Progenitor cell of endocrine pancreas (in vitro differentiated cells): ENCODE measurements at places on chromosomes 1 and 21.

GRCh38 chr1:8718850-8719361 is 98.5 kb downstream of the RERE start:
- no peak for DNase-seq

- no peak for DNase-seq
Observed at GRCh38 chr21:39644062-39644560, 31.4 kb downstream of the B3GALT5 start.

GRCh38 chr1:60572378-60572777 is 498.8 kb upstream of the C1orf87 start:
- DNase-seq = no peak

GRCh38 chr1:59601041-59601441 is 213.7 kb upstream of the HOOK1 start:
- DNase-seq = no peak

- no peak for DNase-seq
Observed at GRCh38 chr1:152972196-152972886, 1.9 kb downstream of the SPRR4 start.

- DNase-seq = no peak
Observed at GRCh38 chr1:17912491-17912890, 157.4 kb downstream of the ACTL8 start.

DNA sequence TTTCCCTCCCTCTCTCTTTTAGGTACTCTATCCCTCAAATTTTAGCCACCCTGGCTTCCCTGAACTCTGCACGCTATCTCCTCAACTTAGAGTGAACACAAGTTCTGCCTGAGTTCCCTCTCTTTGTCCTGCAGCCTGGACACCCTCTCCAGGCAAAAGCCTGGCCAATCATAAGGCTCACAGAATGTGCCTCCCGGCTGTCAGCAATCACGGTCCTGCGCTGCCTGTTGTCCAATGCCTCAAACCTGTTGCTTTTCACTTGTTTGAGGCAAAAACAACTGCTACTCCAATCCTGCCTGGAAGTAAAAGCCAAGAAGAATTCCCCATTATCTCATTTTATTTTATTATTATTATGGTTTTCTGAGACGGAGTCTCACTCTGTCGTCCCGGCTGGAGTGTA is 66.1 kb downstream of the LGR6 start:
- no peak for DNase-seq

DNA sequence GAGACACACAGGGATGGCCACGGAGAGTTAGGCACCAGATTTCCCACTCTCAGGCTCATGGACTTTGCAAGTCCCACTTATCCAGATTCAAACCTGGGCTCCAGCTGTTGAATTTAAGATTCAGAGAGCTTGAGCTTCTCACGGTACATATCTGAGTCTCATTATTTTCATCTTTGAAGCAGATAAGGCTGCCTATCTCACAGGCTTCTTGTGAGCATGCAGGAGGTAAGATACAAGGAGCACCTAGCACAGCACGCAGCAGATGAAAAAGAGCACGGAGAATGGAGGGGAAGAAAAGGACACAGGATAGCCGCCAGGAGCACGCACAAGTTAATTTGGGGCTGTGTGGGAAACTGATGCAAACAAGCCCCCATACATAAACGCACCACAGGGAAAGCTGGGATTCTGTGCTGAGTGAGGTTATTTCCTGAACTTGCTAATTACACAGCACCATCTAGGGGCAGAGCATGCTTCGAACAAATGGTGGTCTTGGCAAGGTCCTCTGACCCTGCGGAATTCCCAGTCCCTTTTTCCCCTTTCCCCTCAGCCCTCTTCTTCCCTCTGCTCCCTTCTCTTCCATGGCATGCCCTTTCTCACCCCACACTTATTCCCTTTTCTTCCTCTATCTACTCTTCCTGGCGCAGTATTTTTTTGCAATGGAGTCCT is 134.7 kb upstream of the VANGL1 start:
- no peak for DNase-seq

DNA sequence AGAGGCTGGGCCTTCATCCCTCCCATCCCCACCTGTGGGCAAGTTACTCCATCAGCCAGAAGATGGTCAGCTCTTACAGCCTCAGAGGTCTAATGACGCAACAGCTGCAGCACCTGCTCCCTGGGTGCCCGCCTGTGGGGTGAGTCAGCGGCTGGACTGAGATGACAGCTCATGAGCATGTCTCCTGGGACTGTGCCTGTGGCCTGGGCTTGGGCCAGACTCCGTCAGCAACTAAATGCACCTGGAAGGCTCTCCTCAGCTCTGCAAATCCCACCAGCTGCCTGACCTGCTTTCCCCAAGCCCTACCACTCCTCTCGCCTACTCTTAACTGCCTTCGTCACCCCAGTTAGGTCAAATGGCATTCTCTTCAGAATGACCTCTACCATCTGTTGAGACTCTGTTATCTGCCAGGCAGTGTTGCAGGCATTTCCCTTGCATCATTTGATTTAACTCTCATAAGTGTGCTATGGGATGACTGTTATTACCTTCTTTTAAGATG is 47.7 kb downstream of the ETS2 start:
- DNase-seq = no peak

DNA sequence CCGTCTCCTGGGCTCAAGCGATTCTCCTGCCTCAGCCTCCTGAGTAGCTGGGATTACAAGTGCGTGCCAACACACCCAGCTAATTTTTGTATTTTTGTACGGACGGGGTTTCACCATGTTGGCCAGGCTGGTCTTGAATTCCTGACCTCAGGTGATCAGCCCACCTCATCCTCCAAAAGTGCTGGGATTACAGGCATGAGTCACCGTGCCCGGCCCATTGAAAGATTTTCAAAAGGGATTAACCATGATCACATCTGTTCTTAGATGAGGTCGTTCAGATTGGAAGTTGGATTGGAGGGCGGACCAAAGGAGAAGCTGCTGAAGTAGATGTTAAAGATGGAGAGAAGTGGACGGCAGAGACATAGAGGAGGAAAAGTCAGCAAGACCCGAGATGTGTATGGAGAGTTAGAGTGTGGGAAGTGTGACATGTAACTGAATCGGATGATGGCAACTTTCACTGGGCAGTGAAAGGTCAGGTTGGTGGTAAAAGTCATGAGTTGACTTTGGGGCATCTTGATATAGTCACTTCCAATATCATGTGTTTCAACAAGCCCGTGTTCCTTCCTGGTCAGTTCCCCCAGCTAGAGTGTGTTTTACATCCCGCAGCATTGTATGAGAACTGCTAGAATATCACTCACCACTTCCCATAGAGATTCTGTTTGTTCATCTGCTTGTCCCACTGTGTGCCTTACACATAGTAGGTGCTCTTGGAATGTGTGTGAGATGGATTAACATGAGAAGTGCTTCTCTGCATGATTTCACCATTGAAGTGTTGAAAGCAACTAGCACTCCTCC is 54.4 kb upstream of the TINAGL1 start:
- DNase-seq = no peak

DNA sequence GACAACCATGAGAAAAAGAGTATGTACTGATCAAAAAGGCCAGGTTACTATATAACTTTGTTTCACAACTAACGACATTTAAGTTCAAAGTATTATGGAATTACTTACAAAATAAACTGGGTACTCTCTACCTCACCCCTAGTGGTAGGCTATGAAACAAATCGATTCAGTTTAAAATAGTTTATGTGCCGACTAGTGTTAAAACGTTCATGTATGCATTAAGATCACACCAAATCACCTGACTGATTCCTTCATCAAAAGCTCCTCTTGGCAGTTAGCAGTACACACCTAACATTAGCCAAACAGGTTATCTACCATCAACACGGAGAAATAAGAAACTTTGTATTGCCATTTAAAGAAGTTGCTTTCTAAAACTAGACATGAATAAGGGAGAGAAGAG is 137.1 kb downstream of the AKT3 start:
- no peak for DNase-seq

DNA sequence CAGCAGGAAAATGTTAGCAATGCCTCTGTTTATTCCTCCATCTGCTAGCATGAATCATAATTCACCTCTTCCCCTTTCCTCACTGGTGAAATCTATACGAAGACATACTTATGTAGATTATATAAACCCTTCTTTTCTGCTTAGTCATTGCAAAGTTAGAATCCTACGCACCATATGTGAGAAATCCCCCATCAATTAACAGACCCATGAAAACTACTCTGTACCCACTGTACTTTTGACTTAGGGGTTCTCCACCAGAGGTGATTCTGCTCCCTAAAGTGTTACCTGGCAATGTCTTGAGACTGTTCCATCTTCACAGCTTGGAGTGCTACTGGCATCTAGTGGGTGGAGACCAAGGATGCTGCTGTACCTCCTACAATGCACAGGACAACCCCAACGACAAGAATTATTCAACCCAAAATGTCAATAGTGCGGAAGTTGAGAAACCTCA is 49.6 kb upstream of the KCTD3 start:
- DNase-seq = no peak

- peak; percentile 71 for DNase-seq
Observed at GRCh38 chr1:1162597-1163537, 10.8 kb upstream of the TTLL10 start.

GRCh38 chr1:36206323-36206858 is 17.9 kb upstream of the THRAP3 start:
- no peak for DNase-seq

- no peak for DNase-seq
Observed at GRCh38 chr1:54421101-54421504, 14.9 kb upstream of the SSBP3 start.

DNA sequence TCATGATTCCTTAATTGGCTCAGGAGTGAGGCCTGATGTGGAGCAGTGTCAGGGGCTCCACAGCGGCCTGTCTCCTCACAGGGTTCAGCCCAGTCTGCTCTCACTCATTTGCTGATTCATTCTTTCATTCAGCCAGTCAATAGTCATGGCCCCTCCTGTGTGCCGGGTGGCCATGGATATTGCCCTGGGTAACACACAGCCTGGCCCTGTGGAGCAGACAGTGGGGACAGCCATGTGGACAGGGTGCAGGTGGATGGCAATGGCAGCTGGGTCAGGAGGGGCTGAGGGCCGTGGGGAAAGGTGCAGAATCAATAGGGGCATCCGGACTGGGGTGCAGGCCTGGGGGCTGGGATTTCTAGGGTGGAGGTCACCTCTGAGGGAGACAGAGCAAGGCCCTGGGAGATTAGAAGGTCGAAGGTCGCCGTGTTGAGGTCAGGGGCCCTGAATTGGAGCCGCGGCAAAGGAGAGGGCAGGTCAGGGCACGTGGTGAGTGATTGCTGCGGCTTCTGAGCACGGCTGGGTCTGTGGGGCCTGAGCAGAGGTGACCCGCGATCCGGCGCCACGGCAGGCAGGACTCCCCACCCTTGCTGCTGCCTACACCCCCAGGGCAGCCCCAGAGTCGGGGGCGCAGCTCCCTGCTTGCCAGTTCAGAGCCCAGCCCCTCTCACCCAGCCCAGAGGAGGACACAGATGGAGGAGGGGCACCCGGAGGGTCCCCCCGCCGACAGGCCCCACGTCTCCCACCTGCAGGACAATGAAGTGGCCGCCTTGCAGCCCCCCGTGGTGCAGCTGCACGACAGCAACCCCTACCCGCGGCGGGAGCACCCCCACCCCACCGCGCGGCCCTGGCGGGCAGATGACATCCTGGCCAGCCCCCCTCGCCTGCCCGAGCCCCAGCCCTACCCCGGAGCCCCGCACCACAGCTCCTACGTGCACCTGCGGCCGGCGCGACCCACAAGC is 33.4 kb downstream of the SLC19A1 start:
- DNase-seq = no peak

DNA sequence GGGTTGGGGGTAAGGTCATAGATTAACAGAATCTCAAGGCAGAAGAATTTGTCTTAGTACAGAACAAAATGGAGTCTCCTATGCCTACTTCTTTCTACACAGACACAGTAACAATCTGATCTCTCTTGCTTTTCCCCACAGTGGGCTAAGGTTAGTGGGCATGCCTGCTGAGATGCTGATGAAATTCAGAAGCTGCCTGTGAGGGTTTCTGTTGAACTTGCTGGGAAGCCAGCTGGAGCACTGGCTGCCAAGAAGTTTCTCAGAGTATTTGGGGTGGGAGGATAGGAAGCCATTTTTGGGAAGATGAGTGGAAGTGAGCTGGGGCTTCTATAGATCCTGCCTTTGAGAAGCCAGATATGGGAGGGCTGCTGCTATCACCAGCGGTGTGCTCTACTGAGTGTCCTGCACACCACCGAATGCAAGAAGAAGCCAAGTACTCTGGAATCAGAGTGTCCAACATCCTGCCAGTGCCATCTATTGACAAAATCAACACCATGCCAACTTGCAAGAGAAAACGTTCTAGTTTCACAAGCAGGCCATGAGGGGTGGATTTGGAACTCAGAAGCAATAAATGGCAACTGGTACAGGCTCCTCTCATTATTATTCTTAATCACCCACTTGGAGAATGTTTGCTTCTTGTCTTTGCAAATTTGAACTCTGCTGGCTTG is 102.7 kb downstream of the PTPRU start:
- DNase-seq = no peak

GRCh38 chr21:45488931-45489721 is 53.1 kb downstream of the SLC19A1 start:
- DNase-seq = no peak
